ENCODE measurements at places on chromosomes 2 and 18. TPM values are rescaled to one million over a fixed set of nuclear protein-coding genes. Genes with fewer than 3 reads are reported as not detected.
A peak's percentile ranks its signal among the peaks of the same experiment; 100 is the strongest.

DNA sequence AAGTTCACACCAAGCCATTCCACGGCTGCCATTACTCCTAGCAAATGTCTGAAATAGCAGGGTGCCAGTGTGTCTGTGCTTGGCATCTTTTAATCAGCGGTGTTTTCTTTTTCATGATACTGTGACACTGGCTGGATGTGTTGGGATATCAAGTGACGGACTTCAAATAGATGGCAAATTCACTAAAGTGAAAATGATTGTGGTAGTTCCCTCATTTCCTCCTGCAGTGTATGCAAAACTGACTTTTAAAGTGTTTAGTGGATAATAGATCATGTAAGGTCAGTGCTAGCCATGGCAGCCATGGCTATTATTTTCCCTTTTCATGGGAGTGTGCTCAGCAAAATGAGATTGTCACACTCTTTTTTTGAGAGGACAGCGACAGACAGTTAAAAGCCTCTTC is 261.5 kb upstream of the SIX3 start:
- no peak for DNase-seq
- H3K27ac ChIP-seq: no peak overlapping the region
- H3K27me3 ChIP-seq: no peaks in the 10 kb centered on the region
- H3K36me3 ChIP-seq: peaks cover 4% of the 10 kb centered on the region
- H3K4me3 ChIP-seq: no peak overlapping the region

DNA sequence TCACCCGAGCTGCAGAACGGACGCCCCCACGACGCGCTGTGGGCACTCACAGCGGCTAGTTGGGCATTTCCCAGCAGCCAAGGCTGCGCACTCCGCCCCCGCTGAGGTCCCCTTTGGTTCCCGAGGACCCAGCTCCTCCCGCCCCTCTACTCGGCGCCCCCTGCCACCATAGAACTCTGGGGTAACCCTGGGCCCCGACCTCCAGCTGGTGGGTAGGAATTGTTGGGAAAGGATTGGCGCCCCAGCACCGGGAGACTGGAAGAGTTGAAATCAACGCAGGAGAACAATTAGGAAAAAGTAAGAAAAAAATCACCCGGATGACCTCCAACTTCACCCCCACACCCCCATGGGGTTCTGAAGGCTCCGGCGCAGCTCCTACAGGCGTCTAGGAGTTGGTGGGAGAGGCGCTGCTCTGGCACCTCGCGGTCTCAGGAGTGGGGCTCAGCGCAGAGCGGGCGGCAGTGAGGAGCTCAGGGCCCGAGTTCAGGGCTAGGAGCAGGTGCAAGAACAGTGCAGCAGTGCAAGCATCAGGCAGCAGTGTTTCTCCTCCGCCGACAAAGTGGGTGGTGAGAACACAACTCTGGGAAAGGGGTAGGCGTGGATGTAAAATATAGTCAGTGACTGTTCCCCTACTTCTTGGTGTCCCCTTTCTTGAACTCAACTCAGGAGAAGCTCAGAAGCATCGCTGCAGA is 14.0 kb downstream of the POU3F3 start:
- H3K4me3 ChIP-seq: peak overlapping the region; percentile 2
- H3K27ac ChIP-seq: peak overlapping the region; percentile 52
- peaks cover 32% of the 10 kb centered on the region for H3K4me1 ChIP-seq
- DNase-seq: no peak
- H3K27me3 ChIP-seq: peaks cover 89% of the 10 kb centered on the region

DNA sequence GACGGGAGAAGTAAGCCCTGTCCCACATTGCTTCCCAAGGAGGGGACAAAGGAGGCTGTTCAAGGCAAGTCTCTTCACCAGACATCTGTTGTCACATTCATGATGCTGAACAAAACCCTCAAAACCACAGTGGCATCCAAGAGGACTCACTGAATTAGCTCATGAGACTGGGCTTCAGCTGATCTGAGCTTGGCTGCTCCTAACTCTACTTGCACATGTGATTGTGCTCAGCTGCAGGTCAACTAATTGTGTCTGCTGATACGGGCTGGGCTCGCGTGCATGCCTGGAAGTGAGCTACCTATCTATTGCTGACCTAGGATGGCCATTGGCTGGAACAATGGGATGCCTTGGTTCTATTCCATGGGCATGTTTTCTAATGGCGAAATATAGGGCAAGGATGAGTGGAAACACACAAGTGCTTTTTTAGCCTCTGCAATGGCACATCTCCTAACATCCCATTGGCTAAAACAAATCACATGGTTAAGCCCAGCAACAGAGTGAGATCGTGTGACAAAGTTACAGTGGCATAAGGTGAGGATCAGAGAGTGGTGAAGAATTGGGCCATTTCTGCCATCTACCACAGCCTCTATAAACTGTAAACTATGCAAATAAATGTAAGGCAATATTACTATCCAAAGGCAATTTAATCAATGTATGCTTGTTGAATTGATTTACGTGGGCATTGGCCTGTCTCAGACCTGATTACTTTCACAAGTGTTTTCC is 52.9 kb upstream of the CAPN13 start:
- H3K36me3 ChIP-seq: no peaks in the 10 kb centered on the region
- no peak overlapping the region for H3K4me3 ChIP-seq
- no peak overlapping the region for H3K27ac ChIP-seq
- no peak for DNase-seq
- H3K4me1 ChIP-seq: no peaks in the 10 kb centered on the region

DNA sequence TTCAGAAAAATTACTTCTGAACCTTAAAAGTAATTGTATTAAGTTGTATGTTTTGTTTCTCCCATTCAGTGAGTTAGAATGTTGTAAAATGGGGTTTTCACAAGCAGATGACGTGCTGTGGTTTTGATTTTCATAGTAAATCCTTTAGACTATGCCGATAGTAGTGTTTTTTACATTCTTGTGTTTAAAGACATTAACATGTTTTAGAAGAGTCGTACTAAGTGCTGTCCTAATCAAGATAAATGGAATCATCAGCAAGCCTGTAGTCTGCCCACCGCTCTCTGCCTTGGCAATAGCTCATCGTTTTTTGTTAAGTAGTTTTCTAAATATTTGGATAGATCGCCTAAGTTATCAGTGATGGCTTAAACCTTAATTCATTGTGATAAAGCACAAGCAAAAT is 21.5 kb downstream of the PKP4 start:
- no peak overlapping the region for H3K27ac ChIP-seq
- H3K4me3 ChIP-seq: no peak overlapping the region
- peaks cover 10% of the 10 kb centered on the region for H3K4me1 ChIP-seq
- DNase-seq: no peak

DNA sequence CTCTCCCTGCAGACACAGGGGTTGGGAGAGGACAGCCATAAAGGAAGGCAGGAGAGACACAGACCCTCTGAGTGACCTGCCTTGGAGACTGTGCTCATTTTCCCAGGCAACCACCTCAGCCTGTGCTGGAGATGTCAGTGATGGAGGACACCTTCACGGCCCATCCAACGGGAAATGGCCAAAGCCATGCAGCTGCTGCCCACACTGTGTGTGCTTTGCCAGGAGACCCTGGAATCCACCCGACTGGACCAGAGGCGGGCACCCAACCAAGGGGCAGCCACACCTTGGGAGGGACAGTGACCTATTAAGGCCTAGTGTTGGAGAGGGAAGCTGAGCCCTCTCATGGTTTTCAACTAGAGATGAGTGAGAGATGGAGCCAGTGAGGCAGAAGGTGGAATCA is 192.5 kb downstream of the SMAD2 start:
- H3K27me3 ChIP-seq: peaks cover 25% of the 10 kb centered on the region
- DNase-seq: no peak
- no peak overlapping the region for H3K4me3 ChIP-seq

GRCh38 chr2:124476291-124476690 is 451.2 kb downstream of the CNTNAP5 start:
- H3K4me3 ChIP-seq: no peak overlapping the region
- H3K27ac ChIP-seq: no peak overlapping the region
- DNase-seq: no peak
- H3K27me3 ChIP-seq: no peaks in the 10 kb centered on the region
- no peaks in the 10 kb centered on the region for H3K36me3 ChIP-seq

DNA sequence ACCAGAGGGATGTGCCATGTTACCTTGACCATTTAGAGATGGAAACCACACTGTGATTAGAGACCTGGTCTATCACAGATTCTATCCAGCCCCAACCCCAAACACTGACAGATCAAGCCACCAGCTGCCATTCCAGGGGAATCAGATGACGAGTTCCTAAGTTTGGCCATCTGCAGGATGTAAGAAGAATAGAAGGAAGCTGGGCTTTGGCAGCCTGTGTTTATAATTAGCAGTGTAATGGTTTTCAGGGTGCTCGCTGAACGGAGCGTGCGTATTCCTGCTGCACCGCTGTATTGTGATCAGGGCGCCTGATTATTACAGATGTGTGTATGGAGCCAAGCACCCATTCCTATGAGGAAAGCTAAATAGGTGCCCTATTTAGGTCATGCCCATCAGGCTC is 138.1 kb downstream of the LRRC30 start:
- no peak overlapping the region for H3K27ac ChIP-seq
- no peaks in the 10 kb centered on the region for H3K4me1 ChIP-seq
- no peaks in the 10 kb centered on the region for H3K27me3 ChIP-seq
- H3K36me3 ChIP-seq: no peaks in the 10 kb centered on the region
- no peak overlapping the region for H3K4me3 ChIP-seq

DNA sequence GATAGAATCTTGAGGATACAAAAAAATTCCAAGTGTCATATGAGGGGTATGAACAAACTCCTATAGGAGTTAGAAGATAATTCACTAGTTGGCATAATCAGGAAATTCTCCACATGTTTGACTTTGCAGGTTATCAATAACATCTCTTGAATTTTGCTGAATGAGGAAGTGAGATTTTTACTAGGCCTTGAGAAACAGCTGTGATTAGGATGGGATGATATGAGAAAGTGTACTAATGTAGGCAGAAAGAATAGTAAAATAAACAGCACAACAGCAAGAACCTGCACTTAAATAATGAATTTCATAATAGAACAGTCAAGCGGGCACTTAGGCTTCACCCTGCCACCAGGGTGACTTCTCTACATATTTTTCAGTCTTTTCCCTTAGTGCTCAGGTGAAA is 570.8 kb upstream of the CRIM1 start:
- no peak overlapping the region for H3K4me3 ChIP-seq
- no peak for DNase-seq
- no peaks in the 10 kb centered on the region for H3K27me3 ChIP-seq
- H3K36me3 ChIP-seq: no peaks in the 10 kb centered on the region
- H3K4me1 ChIP-seq: no peaks in the 10 kb centered on the region
- no peak overlapping the region for H3K27ac ChIP-seq

The CDK15 gene
- not detected for polyA plus RNA-seq

The PRSS56 gene
- polyA plus RNA-seq: not detected

The VWA3B gene
- polyA plus RNA-seq: not detected

The CFAP65 gene
- polyA plus RNA-seq: not detected

The ABCB11 gene
- not detected for polyA plus RNA-seq

The SERPINB5 gene
- polyA plus RNA-seq: not detected

The CRYGC gene
- polyA plus RNA-seq: not detected
